NCI-H226 (cell line): ENCODE measurements at places on chromosomes 16 and 17.
A peak's percentile ranks its signal among the peaks of the same experiment; 100 is the strongest.

- peak; percentile 90 for DNase-seq
Measured at GRCh38 chr17:82496529-82497434, 22.8 kb upstream of the FOXK2 start.

- DNase-seq = no peak
Measured at GRCh38 chr16:63714876-63715275, 1407.0 kb downstream of the CDH11 start.

- no peak for DNase-seq
Measured at GRCh38 chr16:79713609-79714309, 113.2 kb upstream of the MAF start.

DNA sequence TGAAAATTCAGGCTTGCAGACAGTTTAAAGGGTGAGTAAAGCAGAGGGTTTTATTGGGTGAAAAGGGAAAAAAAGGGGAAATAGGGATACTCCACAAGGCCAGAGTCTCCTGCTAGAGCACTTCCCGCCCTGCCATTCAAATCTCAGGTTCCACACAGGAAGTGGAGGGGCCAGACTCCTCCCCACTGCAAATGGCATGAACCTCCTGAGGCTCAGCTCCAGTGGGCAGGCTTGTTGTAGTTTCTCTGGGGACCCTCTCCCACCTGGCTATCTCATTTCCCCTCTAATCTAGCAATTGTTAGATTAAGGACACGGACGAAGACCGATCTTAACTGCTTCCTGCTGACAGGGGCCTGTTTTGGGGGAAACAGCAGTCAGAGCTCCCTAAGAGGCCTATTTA lies 43.4 kb downstream of the TAOK1 start:
- DNase-seq = no peak

DNA sequence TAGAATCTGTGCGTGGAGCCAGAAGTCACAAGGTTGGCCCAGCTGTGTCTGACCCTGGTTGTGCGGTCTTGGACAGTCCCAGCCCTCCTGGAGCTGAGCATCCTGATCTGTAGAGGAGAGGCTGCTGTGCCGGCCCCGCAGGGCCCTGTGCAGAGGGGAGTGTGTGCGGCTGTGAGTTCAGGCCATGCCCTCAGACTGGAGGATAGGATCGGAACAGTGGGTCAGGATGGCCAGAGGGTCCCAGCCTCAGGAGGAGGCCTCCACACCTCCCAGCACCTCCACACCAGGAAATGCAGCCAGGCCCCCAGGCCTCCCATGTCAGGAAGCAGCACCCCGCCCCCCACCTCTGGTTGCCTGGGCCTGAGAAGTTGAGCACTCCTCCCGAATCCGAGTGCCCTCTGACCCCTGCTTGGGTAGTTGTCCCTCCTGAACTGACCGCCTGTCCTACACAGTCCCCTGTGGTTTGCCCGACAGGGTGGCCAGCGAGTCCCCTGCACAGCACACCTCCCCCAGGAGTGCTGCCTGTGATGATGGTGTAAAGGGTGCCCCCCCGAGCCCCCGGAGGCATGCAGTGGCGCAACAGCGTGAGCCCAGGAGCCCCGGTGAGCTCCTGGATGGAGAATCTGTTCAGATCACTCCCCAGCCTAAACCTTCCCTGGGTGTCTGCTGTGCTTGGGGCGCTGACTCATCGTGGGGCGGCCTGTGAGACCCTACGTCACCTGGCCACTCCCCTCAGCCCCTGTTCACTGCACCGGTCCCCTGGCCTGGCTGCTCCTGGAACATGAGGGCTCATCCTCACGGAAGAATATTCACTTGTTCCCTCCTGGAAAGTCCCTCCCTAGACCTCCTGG lies 285.2 kb downstream of the SEC14L1 start:
- DNase-seq = peak; percentile 87

- DNase-seq = peak; percentile 85
Measured at GRCh38 chr17:7687072-7687907, at the start of gene TP53. Gene TP53, minus strand, starts transcription at chr17:7687490. Its CDS starts 10,896 bp downstream, at chr17:7676594.

GRCh38 chr17:42518755-42519545 lies 17.1 kb upstream of the NAGLU start:
- peak; percentile 91 for DNase-seq

GRCh38 chr16:67780847-67781564 lies 25.4 kb downstream of the RANBP10 start:
- DNase-seq = no peak

DNA sequence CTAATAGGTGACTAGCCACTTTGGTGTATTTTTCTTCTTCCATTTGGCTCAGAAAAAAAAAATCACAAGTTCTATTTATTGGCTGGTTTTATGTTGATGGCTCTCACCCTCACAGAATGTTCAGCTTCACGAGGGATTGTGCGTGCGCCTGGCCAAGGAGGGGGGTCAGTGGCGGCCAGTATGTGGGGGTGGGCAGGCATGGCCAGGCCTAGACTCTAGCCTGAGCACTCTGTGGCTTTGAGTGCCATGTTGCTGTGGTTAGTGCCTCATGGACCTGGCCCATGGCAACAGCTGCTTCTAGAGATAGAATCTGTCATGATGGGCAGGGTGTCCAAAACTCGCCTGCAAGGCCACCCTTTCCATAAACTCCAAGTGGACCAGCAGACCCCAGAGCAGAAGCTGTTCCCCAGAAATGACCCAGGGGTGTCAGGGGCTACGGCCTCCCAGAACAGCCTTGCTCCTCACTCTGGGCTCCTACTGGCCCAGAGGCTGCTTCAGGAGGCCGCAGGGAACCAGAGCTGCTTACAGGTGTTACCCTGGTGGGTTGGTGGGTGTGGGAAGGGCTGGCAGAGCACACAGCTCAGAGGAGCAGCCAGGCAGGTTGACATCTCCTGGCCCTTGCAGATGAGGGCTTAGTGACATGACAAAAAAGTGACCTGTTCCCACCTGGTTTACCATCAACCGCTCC lies 124.9 kb downstream of the SOCS1 start:
- no peak for DNase-seq

GRCh38 chr16:74623214-74623838 lies 16.4 kb upstream of the GLG1 start:
- no peak for DNase-seq

DNA sequence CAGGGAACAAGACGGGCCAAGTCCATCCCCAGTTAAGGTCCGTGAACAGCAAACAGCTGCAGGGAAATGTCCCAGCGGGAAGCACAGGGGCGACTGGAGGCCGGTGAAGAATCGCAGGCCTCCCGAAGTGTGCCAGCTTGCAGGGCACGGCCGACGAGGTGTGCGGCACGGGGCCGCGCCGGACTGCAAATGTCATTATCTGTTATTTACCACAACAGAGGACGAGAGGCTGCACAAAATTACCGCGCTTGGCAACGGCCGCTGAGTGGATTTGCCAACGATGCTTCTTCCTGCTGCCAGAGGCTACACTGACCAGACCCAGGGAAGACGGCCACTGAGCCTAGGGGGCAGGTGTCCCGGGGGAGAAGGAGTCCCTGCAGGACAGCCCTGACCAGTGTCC lies 53.1 kb downstream of the RPH3AL start:
- no peak for DNase-seq

GRCh38 chr17:79948406-79948944 lies 87.2 kb downstream of the TBC1D16 start:
- no peak for DNase-seq

DNA sequence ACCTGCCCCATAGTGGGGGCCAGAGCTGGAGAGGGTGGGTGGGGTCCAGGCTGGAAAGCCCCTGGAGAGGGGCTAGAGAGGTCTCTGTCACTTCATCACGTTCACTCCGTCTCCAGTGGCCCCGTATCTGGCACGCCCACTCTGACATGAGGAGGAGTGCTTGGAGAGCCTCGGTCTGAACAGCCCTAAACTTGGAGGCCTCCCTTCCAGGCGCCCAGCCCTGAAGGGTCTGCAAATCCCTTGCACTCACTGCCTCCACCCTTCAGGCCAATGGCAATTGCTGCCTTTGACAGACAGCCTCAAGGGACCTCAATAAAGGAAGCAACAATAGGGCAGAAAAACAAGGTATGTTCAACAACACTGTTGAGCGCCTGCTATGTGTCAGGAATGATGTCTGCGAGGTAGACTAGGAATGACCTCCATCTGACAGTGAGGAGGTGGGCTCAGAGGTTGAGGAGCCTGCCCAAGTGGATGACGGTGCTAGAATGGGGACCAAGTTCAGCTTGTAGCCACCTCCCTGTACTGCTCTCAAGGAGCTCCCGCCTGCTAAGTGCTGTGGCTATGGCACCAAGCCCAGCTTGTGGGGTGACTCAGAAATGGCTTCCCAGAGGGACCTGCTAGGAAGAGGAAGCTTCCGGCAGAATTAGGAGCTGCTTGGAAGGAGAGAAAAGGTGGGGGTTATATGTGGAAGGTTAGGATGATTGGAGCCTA lies 2.9 kb upstream of the EPX start:
- DNase-seq = peak; percentile 61

- DNase-seq = no peak
Measured at GRCh38 chr17:17911001-17911613, 61.1 kb downstream of the TOM1L2 start.

DNA sequence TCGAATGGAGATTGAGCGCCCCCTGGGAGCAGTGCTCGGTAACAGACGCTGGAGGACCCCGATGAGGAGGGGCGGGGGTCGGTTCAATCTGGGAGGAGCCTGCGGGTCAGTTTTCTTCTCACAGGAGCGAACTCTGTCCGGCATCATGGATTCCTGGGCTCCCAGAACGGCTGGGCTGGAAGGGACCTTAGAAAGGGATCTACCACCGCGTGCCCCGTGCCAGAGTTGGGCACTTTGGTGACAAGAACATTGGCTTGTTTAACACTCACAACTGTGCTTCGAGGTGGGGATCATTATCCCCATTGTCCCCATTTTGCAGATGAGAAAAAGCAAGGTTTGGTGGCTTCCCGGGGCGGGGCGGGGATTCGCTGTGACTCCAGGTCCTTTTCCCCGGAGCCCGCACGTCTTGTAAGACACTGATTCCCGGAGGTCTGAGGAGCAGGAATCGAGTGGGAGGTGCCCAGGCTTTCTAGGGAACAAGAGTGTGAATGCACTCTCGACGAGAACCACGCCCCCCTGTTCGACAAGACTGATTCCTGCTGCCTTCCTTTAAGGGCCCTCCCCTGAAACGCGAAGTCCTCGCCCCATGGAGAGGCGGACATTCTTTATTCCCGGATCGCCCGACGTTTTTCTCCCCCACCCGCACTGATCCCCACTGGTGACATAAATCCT lies 1.5 kb upstream of the FBXL19 start:
- DNase-seq = peak; percentile 87

DNA sequence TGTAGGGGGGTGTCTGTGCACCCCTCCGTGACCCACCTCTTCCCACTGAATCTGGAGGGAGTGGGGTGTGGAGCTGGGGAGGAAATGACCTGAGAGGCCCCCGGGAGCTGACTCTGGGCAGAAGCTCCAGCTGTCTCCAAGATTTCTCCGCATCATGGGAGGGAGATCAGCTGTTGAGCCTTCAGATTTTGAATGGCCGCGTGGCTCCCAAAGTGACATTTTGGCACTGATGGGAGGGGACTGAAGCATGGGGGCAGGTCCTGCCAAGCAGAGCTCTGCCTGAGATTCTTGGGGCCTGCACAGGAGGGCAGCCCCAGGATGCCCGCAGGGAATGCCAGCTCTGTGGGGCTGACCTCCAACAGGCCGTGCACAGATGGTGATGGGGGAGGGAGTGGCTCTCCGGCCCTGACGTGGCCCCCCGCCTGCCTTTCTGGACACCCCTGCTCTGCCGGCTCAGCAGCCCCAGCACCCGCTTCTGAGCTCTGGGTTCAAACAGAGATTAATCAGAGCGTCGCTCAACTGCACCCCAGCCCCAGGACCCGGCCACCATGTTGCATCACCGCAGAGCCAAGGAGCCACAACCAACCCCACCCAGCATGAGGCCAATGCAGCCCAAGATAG lies 25.3 kb upstream of the UBE2I start:
- no peak for DNase-seq

DNA sequence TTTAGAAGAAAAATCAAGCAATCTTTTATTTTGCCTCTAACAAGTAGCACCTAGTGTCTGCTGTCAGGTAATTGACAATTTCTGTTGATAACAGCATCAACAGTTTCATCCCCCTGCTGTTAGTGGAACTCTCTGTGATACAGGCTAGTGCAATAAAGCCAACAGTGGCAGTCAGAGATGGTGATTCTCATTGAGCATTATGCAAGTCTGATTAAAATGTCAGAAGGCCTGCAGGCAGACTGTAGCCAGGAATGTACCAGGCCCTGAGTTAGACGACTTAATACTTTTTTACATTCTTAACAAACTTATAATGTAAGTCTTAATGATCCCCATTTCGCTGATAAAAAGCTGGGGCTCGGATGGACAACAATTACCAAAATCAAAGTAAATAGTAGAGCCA lies 14.6 kb downstream of the CYLD start:
- no peak for DNase-seq

DNA sequence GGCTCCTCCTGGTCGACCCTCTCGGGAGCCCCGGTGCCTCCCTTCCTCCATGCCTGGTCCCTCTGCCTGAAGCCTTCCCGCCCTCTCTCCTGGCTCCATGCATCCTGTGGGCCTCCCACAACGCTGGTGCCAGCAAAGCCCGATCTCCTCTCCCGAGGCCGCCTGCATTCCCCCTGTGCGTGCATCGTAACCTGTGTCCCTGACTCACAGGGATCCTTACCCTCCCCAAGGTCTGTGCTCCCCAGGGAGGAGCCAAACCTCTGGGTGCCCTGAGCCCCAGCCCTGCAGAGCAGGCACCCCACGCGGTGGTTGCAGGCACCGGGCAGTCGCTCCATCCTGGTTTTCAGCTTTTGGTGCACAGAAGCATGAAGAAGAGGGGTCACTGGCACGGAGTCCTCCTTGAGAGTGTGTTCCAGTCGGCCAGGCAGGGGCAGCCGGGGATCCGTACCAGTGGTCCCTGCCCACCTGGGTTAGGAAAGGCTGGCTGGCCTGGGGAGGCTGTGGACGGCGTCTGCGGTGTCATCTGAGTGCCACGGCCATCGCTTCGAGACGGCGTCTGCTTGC lies 1.8 kb upstream of the ENPP7 start:
- no peak for DNase-seq

GRCh38 chr17:31574458-31574857 lies 183.0 kb downstream of the RAB11FIP4 start:
- DNase-seq = no peak

- DNase-seq = peak; percentile 44
Measured at GRCh38 chr17:385178-385835, 32.7 kb upstream of the RPH3AL start.

- no peak for DNase-seq
Measured at GRCh38 chr16:17129971-17130370, 340.8 kb downstream of the XYLT1 start.

GRCh38 chr17:19955099-19955498 lies 22.5 kb downstream of the AKAP10 start:
- no peak for DNase-seq

DNA sequence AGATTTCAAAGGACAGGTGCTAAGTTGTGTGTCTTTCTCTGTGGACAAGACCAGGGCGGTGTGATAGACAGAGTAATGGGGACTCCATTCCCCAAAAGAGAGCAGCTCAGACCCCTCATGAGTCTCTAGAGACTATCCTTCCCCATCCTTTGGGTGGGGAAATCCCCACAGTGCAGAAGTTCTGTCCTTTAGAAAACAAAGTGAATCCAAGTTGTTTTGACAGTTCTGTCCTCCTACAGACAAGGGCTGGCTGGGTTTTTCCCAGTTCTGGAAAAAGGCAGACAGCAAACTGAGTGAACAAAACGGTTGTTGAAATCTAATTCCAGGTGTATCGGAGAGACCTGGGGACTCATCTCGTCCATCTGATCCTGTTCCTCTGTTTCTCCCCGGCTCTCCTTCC lies 11.0 kb upstream of the HAS3 start:
- DNase-seq = no peak

- no peak for DNase-seq
Measured at GRCh38 chr16:65751622-65752521, 614.6 kb upstream of the CDH5 start.

- DNase-seq = no peak
Measured at GRCh38 chr16:88993166-88993761, 16.3 kb upstream of the CBFA2T3 start.
